ENCODE measurements at places on chromosomes 4 and X.

GRCh38 chrX:642436-643240 is 12.0 kb downstream of the SHOX start:
- DNase-seq, result no peak

GRCh38 chrX:118569676-118570075 is 74.1 kb downstream of the DOCK11 start:
- DNase-seq, result no peak

GRCh38 chr4:72471816-72472215 is 97.2 kb downstream of the ADAMTS3 start:
- DNase-seq, result no peak

DNA sequence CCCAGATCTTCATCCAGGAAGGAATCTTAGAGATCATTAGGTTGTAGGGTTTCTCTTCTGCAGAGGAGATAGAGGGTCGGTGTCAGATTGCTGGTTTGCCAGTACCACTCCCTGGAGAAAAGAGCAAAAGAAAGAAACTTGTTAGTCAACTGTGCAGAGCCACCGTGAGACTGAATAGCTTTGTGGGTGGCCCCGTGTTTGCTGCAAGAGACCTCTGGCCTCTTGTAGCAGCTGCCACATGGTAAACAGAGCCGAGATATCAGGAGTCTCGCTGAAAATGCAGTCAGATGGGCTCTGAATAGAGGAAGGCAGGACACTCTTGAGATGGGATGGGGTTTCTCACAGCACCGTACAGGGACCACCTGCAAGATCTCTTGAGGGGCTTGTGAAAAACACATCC is 149.7 kb downstream of the PTTG2 start:
- DNase-seq, result no peak

Data from occipital lobe (tissue), 3 donors.